WTC11 (cell line): ENCODE measurements at places on chromosomes 1 and 21. TPM values are rescaled to one million over a fixed set of nuclear protein-coding genes. Genes with fewer than 3 reads are reported as not detected.

GPR37L1 gene
- total RNA-seq: 0.07 to 0.16 TPM (median 0.09 TPM) in 3 replicates

DNA sequence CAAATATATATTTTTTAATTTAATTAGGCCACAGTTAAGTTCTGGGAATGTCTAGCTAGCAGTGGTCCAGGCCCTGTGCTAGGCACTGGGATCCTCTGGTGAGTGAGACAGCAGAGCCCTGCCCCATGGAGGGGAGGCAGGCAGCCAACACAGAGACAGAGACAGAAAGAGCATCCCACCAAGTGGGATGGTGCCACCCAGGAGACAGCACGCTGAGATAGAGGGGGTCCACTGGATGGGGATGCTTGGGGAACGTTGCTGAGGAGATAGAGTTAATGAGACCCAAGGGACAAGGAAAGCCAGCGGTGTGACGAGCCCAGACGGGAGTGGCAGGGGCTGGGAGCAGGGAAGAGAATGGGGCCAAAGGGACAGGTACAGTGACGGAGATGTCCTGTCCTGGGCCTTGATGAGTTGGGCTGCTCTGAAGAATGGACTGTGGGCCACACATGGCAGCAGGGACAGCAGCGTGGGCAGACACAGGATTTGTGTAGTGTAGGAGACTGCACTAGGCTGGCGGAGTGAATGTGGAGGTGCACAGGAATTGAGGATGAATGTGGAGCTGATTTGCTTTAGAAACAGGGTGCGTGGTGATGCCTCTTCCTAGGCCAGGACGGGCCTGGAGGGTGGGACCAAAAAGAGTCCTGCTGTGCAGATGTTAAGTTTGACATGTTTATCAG is 22.8 kb downstream of the RAB4A start:
- no peaks in the 10 kb centered on the region for H3K4me1 ChIP-seq
- H3K27ac ChIP-seq: peak overlapping the region; percentile 76
- no peak for DNase-seq
- peaks cover 20% of the 10 kb centered on the region for H3K36me3 ChIP-seq
- H3K27me3 ChIP-seq: no peaks in the 10 kb centered on the region

GRCh38 chr1:95216292-95216990 is 17.6 kb upstream of the RWDD3 start:
- H3K4me3 ChIP-seq: no peak overlapping the region
- H3K4me1 ChIP-seq: peaks cover 7% of the 10 kb centered on the region
- H3K36me3 ChIP-seq: peaks cover 7% of the 10 kb centered on the region
- DNase-seq: no peak

GRCh38 chr21:45510466-45510955 is 31.7 kb downstream of the SLC19A1 start:
- no peaks in the 10 kb centered on the region for H3K4me1 ChIP-seq
- peaks cover 8% of the 10 kb centered on the region for H3K36me3 ChIP-seq
- no peak overlapping the region for H3K27ac ChIP-seq
- H3K4me3 ChIP-seq: no peak overlapping the region
- no peaks in the 10 kb centered on the region; the same call in 1 of the 2 replicates for H3K27me3 ChIP-seq

- peaks cover 6% of the 10 kb centered on the region for H3K4me1 ChIP-seq
- H3K4me3 ChIP-seq: no peak overlapping the region
- H3K36me3 ChIP-seq: no peaks in the 10 kb centered on the region
Measured at GRCh38 chr1:228691926-228692325, 43.4 kb upstream of the RHOU start.

DNA sequence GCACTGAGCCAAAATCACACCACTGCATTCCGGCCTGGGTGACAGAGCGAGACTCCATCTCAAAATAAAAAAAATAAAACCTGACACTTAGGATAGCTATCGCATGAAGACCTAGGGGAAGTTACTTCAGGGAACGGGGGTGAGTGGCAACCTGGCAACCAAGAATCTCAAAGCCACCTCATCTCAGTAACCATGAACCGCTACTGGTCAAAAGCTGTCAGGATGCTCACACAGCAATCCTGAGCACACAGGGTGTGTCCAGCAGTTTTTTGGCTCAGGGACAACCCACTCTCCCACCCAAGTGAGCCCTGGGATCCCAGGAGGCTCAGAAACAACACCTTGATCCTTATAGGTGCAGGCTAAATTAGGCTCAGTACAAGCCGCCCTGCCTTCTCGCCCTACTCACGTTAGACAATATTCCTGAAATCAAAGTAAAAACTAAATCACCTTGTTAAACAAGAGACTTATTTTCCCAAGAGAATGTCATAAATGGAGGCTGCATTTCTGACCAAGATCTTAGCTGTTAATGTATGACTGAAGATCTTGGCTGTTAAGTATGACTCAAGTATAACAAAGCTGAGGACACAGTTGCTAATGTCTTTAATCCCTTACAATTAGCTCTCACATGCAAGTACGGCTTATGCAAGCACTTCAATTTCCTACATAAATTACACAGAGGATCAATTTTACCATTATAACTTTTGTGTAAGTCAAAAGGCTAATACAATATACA is 48.3 kb upstream of the NADK start:
- no peaks in the 10 kb centered on the region for H3K27me3 ChIP-seq
- peaks cover 25% of the 10 kb centered on the region for H3K4me1 ChIP-seq
- DNase-seq: no peak
- H3K4me3 ChIP-seq: no peak overlapping the region
- peak overlapping the region; percentile 91 for H3K27ac ChIP-seq
- H3K36me3 ChIP-seq: peaks cover 28% of the 10 kb centered on the region

- H3K36me3 ChIP-seq: no peaks in the 10 kb centered on the region
- H3K4me1 ChIP-seq: peaks cover 2% of the 10 kb centered on the region
- 0 out of 2 replicates have a peak, but pooled peaks cover 2% of the 10 kb centered on the region for H3K27me3 ChIP-seq
- DNase-seq: no peak
- no peak overlapping the region for H3K4me3 ChIP-seq
- no peak overlapping the region for H3K27ac ChIP-seq
Measured at GRCh38 chr1:232702911-232703310, 73.0 kb upstream of the SIPA1L2 start.
